ENCODE measurements at places on chromosomes 12 and 14.

- no peak for DNase-seq
Measured at GRCh38 chr12:20620261-20620660, 74.9 kb upstream of the SLCO1C1 start.

DNA sequence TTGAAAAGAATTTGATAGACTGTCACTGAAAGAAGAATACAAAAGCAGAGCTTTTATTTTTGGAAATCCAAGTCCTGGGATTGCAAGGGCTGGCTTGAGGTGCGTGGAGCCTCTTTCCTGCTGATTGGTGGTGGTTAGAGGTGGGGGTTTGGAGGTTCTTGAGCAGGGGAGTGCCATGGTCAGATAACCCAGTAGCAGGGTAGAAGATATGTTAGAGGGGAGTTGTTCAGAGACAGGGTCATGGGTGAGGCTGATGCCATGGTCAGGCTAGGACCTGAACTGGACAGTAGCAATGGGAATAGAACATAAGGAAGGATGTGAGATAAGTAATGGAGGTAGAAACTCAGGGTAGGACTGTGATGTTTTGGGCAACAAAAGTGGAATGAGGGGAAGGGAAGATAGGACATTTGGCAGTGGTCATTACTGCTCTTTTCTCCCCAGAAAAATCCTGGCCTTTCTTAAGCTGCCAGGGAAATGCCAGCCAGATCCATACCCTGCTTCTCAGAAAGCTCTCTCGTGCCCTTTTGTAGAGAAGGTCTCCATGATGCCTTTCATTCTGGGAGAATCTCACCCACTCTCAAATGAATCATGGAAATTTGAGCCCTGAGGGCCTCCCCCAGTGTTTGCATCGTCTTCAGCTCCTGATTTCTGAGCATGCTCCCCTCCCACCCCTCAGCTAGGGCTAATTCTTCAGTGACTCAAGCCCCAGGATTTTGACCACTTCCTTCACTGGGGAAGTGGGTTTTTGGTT lies 9.5 kb downstream of the EMP1 start:
- no peak for DNase-seq

GRCh38 chr12:119500209-119500608 lies 93.4 kb upstream of the TMEM233 start:
- DNase-seq, result no peak

DNA sequence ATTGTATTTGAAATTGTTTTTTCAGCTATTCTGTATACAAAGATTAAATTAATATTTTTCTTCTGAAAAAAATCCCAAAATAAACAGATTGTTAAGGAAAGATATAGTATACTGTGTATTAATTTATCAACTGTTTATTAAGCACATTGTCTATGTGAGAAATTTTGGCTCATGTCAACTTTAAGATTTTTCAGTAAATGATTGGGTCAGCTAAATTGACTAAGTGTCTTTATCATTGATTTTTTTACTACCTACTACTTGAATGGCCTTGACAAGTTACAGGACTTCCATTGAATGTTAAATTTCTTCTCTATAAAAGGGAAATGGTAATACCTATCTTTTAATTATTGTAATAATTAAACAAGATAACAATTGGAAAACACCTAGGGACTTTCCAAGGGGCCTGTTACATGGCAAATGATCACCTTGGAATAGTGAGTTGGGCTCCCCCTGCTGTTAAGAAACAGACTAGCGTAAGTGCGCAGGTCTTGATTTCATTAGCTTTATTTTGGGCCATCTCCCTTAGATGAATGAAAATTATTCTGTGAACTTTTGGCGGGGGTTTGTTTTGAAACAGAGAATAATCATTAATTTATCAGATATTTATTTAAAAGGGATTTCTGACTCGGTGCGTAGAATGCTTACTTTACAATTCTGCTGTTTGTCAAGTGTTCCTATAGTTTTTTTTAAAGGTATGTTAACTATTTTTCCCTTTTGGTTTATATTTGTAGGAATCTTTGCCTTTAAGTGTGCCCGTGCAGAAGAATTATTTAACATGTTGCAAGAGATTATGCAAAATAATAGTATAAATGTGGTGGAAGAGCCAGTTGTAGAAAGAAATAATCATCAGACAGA lies 14.5 kb upstream of the CCT2 start:
- DNase-seq, result peak; percentile 47

DNA sequence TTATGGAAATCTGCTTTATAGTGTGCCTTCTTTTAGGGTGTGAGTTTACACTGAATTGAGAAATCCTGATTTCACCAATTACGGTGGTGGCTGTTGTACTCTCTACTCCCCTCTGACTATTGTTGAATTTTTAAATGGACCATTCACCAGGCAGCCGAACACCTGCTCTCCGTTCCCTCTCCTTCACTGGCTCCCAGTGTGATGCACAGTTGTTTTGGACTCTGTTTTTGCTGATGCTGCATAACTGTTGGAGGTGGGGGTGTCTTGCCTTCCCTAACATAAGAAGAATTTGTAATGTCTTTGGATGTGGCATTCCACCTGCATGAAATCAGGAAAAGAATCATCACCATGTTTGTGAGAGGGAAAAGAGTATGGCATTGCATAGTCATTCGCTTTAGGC lies 341.2 kb downstream of the SNAPC1 start:
- no peak for DNase-seq

- DNase-seq, result peak; percentile 21
Measured at GRCh38 chr12:132071040-132071810, 72.9 kb downstream of the DDX51 start.

GRCh38 chr12:15037091-15037687 lies 64.3 kb downstream of the PDE6H start:
- no peak for DNase-seq

GRCh38 chr12:6207259-6207925 lies 7.2 kb downstream of the CD9 start:
- no peak for DNase-seq

GRCh38 chr12:51247523-51248206 lies 9.0 kb downstream of the DAZAP2 start:
- no peak for DNase-seq

GRCh38 chr12:30902001-30902400 lies 24.5 kb upstream of the TSPAN11 start:
- no peak for DNase-seq

DNA sequence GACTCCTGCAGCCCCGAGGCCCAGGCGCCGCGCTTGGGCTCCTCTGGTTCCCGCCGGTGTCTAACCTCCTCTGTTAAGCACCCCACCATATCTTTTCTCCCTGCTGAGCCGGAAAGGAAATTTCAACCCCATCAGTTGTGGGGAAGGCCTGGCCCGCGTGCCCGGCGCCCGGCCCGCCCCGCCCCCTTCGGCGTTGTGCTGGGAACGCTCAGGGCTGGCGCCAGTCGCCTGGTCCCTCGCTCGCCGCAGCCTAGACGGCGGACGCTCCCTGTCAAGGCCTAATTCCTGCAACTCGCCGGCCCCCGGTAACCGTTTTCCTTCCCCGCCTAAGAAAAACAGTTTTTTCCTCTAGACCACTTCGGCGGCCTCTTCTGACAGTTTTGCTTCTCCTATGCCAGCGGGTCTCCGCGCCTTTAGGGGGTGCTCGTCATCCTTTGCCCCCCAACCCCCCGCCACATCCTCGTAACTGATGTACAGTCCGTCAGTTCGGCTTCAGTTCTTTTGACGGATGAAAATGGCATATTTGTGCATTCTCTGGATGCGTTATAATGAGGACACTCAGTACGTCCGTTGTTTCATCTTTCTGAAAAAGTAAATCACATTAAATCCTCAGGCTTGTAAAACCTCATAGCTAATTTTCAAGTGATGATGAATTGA lies 506 bp upstream of the NAP1L1 start:
- DNase-seq, result peak; percentile 93

GRCh38 chr12:85509081-85509856 lies 229.2 kb downstream of the ALX1 start:
- DNase-seq, result no peak

DNA sequence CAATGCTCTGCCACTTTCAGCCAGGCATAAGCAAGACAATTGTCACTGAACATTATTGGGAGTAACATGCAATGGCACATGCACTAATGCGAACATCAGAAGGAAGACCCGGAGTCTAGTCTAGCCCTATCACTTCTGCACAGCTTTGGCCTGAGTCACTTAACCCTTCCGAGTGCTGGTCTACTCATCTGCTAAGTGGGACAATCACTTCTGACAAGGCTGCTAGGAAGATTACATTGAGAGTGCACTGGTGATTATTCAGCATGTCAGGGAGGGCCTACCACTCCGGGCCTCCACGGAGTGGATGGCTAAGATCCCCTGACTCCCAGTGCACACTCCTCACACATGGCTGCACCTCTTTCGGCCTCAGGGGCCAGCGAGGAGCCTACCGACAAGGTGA lies 240.9 kb downstream of the DPF3 start:
- no peak for DNase-seq

DNA sequence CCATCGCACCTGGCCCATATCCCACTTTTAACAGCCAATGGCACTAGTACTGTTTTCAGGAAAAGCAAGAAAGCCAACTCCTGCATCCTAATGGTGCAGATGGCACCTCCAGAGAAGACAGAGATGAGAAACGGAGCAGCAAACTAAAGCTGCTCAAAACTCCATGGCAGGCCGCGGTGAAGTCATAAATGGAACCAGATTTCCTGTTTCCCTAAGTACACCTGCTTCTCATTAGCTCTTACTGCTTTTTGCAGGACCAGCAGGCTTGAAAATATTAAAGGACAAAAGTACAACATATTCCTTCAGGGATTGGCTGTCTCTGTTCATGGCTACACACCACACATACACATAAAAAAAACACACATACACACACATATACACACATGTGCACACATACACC lies 36.7 kb upstream of the LGALS3 start:
- no peak for DNase-seq

GRCh38 chr12:78863482-78864402 lies 832 bp upstream of the SYT1 start:
- peak; percentile 89 for DNase-seq

DNA sequence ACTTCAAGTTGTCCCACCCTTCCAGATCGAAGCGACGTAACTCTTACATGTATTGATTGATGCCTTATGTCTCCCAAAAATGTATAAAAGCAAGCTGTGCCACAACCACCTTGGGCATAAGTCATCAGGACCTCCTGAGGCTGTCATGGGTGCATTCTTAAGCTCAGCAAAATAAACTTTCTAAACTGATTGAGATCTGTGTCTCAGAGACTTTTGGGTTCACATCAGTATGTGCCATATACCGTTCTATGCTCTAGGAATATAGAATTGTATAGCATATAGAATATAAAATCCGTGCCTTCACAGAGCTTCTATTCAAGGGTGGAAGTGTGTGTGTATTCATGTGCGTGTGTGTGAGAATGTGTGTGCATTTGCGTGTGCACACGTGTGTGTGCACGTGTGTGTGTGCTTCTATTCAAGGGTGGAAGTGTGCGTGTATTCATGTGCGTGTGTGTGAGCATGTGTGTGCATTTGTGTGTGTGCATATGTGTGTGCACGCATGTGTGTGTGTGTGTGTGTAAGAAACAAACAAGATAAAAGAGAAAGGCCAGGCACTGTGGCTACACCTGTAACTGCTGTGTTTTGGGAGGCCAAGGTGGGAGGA lies 11.5 kb upstream of the STX2 start:
- no peak for DNase-seq

DNA sequence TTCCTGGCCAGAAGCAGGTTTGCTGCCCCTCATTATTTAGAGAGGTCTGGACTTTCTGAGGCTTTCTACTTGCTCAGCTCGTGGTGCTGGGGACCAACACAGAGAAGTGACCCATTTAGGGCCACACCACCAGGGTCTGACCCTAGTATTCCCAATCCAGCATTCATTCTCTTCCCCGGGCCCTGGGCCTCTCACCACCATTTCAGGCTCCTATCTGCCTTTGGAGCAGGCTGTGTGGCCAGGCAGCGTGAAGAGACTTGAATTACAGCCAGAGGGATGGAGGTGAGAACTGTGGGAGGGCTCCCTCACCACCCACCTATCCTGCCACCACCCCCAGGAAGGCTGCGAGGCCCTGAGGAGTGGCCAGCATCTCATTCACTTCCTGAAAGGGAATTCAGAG lies 24.6 kb downstream of the FAM222A start:
- no peak for DNase-seq

- DNase-seq, result no peak
Measured at GRCh38 chr12:10497602-10498001, 8.1 kb upstream of the EIF2S3B start.

DNA sequence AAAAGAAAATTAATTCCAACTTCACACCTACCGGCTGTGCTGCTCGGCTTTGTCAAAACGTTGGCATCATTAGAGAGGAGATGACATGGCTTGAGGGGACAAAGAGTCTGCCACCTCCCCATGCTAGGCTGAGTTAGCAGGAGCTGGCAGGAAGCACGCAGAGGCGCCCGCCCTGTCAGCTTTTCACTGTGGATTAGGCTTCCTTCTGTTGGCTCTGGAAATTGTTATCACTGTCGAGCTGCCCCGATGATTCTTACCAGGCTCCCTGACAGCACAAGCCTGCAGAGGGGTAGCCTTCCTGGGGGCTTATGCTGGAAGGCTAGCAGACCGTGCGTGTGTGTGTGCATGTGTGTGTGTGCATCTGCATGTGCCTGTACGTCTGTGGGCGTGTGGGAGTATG lies 490.9 kb upstream of the TBX3 start:
- no peak for DNase-seq

DNA sequence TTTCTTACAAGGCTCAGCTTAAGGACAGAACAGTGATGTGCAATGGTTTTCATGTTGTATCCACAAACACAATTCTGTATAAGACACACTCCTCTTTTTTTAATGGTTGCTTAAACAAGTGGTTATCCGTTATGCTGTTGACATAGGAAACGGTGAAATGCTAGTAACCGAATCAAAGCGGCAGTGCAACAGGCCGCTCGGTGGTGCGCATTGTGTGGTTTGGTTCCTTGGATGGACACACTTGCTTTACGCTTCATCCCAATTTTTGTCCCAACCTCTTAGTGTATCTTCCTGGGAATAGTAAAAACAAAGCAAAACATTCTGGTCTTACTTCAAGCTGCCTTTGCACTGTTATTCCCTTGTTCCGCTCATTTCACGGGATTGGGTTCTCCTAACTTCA lies 650 bp upstream of the PTGER2 start:
- no peak for DNase-seq

- DNase-seq, result no peak
Measured at GRCh38 chr12:116137318-116137717, 140.2 kb downstream of the MED13L start.

- no peak for DNase-seq
Measured at GRCh38 chr14:68547305-68548193, 245.3 kb downstream of the ZFP36L1 start.

DNA sequence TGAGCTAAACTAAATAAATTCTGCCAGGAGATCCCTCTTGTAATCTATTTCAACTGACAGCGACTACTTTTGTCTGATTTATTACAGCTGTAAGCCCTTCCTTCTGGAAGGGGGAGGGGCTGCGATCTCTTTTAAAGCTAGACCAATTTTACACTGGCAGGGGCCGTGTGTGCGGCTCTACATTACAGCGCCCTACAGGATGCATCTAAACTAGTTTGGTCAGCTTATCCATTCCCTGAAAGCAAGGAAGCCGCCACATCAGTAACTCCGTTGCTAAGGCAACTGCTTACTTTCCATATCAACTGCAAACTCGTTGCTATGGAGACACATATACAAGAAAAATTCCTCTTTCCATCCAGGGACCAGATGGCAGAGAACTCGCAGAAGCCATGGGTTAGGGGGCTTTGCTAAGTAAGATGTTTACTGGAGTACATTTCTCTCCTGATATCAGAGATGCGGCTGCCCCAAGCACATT lies 17.4 kb downstream of the FOXN3 start:
- DNase-seq, result no peak
